ENCODE measurements at places on chromosomes 16 and 17. TPM values are rescaled to one million over a fixed set of nuclear protein-coding genes. Genes with fewer than 3 reads are reported as not detected.

The CXCL16 gene
- 44.1 TPM for total RNA-seq

The ZPBP2 gene
- not detected for total RNA-seq

The CLEC3A gene
- total RNA-seq: not detected

The ZG16 gene
- total RNA-seq: 280 TPM

The CTRB1 gene
- total RNA-seq: 19.1 TPM

GRCh38 chr16:53924331-53925106 is 220.6 kb downstream of the FTO start:
- no peak overlapping the region for H3K4me3 ChIP-seq
- DNase-seq: no peak
- H3K4me1 ChIP-seq: no peaks in the 10 kb centered on the region
- H3K27me3 ChIP-seq: no peaks in the 10 kb centered on the region

GRCh38 chr17:50289278-50289677 is 15.0 kb downstream of the TMEM92 start:
- no peaks in the 10 kb centered on the region for H3K36me3 ChIP-seq
- no peak overlapping the region for H3K4me3 ChIP-seq
- peaks cover 7% of the 10 kb centered on the region for H3K4me1 ChIP-seq
- H3K27ac ChIP-seq: peak overlapping the region; percentile 43
- H3K27me3 ChIP-seq: no peaks in the 10 kb centered on the region
- DNase-seq: no peak

GRCh38 chr17:78394209-78394608 is 15.8 kb downstream of the PGS1 start:
- peaks cover 17% of the 10 kb centered on the region for H3K36me3 ChIP-seq
- H3K27me3 ChIP-seq: no peaks in the 10 kb centered on the region
- no peak overlapping the region for H3K4me3 ChIP-seq
- no peaks in the 10 kb centered on the region for H3K4me1 ChIP-seq
- DNase-seq: no peak
- H3K27ac ChIP-seq: no peak overlapping the region

DNA sequence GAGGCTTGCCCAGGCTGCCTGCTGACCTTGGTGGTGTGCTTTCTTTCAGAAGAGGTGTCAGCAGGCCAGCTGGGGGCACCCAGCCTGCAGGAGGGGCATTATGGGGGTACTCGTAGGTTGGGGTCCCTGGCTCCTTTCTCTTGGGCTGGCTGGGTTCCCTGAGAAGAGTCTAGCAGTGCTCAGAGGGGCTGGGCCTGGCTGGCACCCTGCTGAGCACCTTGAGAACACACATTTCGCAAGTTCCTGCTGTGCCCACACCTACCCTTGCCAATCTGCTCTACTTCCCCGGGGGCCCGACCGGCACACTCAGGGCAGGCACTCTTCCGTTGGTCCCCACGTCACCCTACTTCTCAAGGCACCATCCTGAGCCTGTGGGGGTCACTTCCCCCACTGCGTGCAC is 5.1 kb downstream of the CEMP1 start:
- H3K27ac ChIP-seq: no peak overlapping the region
- peaks cover 4% of the 10 kb centered on the region for H3K36me3 ChIP-seq
- no peak for DNase-seq
- no peak overlapping the region for H3K4me3 ChIP-seq

GRCh38 chr17:77957235-77957856 is 1.2 kb upstream of the TNRC6C start:
- H3K27me3 ChIP-seq: no peaks in the 10 kb centered on the region
- H3K27ac ChIP-seq: peak overlapping the region; percentile 49
- no peaks in the 10 kb centered on the region for H3K4me1 ChIP-seq
- H3K36me3 ChIP-seq: no peaks in the 10 kb centered on the region

DNA sequence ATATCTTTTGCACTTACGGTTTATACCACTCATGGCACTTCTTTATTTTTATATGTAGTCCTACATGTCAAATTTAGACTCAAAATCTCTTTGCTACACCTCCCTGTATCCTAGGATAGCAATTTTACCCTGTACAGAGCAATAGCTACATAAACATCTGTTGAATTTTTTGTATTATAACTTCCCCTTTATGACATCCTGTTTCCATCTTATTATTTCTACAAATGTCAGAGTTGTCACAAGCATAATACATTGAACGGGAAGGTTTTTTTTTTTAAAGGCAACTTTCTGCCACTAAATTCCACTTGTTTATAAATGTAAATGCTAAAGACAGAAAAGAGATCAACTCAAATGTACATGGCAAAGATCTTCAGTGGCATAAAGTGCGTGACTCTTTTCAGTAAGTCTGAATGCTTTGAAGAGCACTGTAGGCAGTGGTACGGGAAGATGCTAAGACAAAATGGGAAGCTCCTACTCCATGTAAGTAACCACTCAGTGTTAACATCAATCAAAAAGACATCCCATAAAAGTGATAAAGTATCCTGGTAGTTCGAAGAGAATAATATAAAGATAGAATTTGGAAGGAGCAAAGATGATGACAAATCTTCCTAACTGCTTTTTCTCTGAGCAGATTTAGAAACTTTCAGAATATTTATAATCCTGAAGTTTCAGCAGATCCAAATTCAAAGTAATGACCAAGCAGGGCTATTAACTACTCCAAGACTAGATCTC is 26.8 kb downstream of the GNA13 start:
- H3K4me1 ChIP-seq: no peaks in the 10 kb centered on the region
- no peaks in the 10 kb centered on the region for H3K36me3 ChIP-seq
- H3K27me3 ChIP-seq: no peaks in the 10 kb centered on the region
- no peak overlapping the region for H3K4me3 ChIP-seq

DNA sequence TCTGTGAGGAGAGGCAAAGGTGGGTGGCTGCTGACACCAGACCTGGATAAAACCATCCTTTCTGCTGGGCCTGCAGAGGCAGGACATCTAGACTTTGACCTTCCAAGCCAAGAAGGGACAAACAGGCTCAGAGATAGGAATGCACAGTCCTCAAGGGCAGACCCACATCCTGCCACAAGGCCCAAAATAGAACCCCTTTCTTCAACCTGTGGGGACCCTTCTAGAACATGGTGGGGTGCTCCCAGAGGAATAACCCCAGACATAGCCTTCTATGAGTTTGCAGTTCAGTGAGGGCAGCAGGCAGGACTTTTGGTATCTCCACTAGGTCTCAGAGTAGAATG is 3.8 kb upstream of the CBFB start:
- DNase-seq: no peak
- H3K27ac ChIP-seq: no peak overlapping the region
- H3K27me3 ChIP-seq: no peaks in the 10 kb centered on the region
- H3K36me3 ChIP-seq: no peaks in the 10 kb centered on the region
- H3K4me1 ChIP-seq: no peaks in the 10 kb centered on the region
- no peak overlapping the region for H3K4me3 ChIP-seq

- no peak for DNase-seq
- no peak overlapping the region for H3K27ac ChIP-seq
- no peaks in the 10 kb centered on the region for H3K27me3 ChIP-seq
- H3K36me3 ChIP-seq: no peaks in the 10 kb centered on the region
These were observed 5.9 kb upstream of the CCL22 start for GRCh38 chr16:57352636-57353047.

GRCh38 chr16:86580791-86581170 is 2.4 kb downstream of the FOXL1 start:
- peaks cover 40% of the 10 kb centered on the region for H3K27me3 ChIP-seq
- peaks cover 4% of the 10 kb centered on the region for H3K4me1 ChIP-seq
- no peak overlapping the region for H3K27ac ChIP-seq

- no peak overlapping the region for H3K27ac ChIP-seq
- peaks cover 6% of the 10 kb centered on the region for H3K4me1 ChIP-seq
- no peak for DNase-seq
- no peaks in the 10 kb centered on the region for H3K36me3 ChIP-seq
- no peaks in the 10 kb centered on the region for H3K27me3 ChIP-seq
- H3K4me3 ChIP-seq: no peak overlapping the region
These were observed 3.1 kb upstream of the AP2B1 start for GRCh38 chr17:35584061-35584460.

DNA sequence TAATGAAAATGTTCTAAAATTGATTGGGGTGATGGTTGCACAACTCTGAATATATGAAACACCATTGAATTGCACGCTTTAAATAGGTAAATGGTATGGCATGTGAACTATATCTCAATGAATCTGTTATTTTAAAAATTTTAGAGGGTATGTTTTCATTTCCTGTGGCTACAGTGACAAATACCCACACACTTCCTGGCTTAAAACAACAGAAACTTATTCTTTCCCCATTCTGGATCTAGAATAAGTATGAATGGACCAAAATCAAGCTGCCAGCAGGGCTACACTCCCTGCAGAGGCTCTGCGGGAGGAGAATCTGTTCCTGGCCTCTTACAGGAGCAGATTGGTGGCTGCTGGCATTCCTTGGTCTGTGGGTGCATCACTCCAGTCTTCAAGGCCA is 11.3 kb upstream of the PECAM1 start:
- H3K4me3 ChIP-seq: no peak overlapping the region
- H3K36me3 ChIP-seq: no peaks in the 10 kb centered on the region
- no peaks in the 10 kb centered on the region for H3K27me3 ChIP-seq
- DNase-seq: no peak
- H3K27ac ChIP-seq: no peak overlapping the region

DNA sequence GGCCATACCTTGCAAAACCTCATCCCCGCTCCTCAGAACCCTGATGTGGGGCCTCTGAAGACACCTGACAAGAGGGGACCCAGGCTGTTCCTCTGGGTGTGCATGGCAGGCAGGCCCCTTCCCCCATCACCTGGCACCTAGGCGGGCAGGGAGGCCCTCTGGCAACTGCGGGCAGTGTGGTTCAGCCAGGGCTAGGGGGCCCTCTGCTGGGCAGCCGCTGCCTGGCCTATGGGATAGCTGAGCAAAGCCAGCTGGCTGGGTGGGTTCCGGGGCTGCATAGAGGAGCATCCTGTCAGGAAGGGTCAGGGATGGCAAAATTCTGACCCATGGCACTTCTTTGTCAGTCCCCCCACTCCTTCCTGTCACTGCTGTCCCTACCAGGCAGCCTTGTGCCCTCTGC is 228.7 kb upstream of the ASIC2 start:
- no peak overlapping the region for H3K4me3 ChIP-seq
- H3K27ac ChIP-seq: no peak overlapping the region
- no peaks in the 10 kb centered on the region for H3K4me1 ChIP-seq
- H3K36me3 ChIP-seq: no peaks in the 10 kb centered on the region

DNA sequence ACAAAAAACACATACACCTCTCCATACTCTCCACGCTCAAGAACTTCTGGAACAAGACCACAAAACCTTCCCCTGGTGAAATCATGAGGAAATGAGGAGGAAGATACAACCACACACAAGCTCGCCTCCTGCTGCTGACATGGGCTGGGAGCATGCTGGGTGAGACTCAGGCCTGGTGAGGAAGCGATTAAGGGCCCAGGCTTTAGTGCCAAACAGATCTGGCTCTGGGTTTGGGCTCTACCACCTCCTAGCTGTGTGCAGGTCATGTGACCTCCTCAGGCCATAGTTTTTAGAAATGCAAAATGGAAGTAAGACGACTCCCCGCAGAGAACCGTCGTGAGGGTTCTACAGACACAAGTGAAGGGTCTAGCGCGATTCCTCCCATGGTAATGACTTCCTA is 41.3 kb downstream of the VAC14 start:
- no peak overlapping the region for H3K4me3 ChIP-seq
- H3K27me3 ChIP-seq: no peaks in the 10 kb centered on the region
- no peaks in the 10 kb centered on the region for H3K4me1 ChIP-seq
- no peak for DNase-seq

GRCh38 chr17:3679531-3680126 is 11.0 kb downstream of the EMC6 start:
- H3K27ac ChIP-seq: no peak overlapping the region
- peaks cover 9% of the 10 kb centered on the region for H3K27me3 ChIP-seq
- H3K4me3 ChIP-seq: no peak overlapping the region
- no peaks in the 10 kb centered on the region for H3K4me1 ChIP-seq

GRCh38 chr17:6969323-6969726 is 26.5 kb upstream of the ALOX12 start:
- H3K36me3 ChIP-seq: no peaks in the 10 kb centered on the region
- DNase-seq: no peak
- no peak overlapping the region for H3K4me3 ChIP-seq
- H3K27me3 ChIP-seq: no peaks in the 10 kb centered on the region
